Fibroblast of the conjunctiva (primary cell): ENCODE measurements at places on chromosomes 13 and 19.

DNA sequence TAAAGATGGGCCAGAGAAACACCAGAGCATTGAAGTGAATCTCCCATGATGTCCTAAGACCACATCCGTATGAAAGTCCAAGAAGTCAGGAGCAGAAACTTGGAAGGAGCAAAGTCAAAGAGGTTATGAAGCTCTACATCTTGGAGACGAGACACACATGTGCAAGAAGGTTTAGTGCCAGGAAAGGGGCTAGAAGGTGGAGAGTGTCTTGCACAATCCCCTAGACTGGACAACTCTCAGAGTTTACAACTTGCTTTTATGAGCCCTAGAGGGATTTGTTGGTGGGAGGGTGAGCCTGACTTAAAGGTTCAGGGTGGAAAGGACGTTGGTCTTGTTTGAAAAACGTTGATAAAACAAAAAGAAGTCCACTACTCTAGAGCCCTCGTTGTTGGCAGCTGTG, 150.6 kb downstream of the GPC6 start:
- DNase-seq, result no peak

DNA sequence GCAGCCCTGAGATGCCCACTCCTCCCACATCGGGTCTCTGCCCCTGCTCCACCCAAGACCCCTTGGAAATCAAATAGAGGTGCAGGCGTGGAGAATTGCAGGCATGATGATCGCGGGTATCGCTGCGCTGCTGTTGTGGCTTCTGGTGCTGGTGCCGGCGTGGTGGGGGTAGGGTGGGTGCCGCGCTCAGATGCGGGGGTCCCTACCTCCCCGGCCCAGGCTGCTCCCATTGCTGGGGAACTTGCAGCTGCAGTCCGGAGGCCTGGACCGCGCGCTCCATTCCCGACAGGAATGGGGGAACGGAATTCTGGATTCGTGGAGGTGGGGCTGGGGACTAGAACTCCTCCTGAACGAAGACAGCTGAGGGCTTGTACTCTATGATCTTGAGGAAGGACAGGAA, 20.4 kb downstream of the CYP2F1 start:
- no peak for DNase-seq

DNA sequence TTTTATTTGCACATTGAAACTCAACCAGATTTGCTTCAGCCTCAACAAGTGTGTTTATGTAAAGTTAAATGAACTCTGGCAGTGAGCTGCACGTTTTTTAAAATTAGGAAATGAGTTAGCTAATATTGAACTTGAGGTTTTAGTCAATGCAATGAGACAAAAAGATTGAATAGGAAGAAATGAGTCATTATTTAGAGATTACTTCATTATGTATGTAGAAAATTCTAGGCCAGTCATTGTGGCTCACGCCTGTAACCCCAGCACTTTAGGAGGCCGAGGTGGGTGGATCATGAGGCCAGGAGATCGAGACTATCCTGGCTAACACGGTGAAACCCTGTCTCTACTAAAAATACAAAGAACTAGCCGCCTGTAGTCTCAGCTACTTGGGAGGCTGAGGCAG, 22.8 kb upstream of the CD70 start:
- no peak for DNase-seq

GRCh38 chr13:49302817-49303216, 55.1 kb downstream of the CDADC1 start:
- DNase-seq, result no peak

DNA sequence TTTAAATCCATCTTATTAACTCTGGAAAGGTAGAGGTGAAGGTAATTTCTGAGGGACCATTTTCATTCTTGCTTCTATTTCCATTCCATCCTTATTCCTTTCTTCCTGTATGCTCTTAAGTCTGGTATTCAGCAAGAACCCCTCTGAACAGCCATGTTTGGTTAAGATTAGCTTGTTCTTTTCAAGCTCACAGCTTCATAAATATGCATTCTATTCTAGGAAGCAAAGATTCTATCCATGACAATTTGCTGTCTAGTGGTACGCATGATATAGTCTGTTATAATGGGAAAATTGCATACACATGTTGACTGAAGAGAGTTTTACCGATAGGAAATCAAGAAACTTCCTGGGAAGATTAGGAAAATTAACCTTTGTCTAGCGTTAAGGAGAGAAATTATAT, 218.7 kb downstream of the HS6ST3 start:
- DNase-seq, result no peak

DNA sequence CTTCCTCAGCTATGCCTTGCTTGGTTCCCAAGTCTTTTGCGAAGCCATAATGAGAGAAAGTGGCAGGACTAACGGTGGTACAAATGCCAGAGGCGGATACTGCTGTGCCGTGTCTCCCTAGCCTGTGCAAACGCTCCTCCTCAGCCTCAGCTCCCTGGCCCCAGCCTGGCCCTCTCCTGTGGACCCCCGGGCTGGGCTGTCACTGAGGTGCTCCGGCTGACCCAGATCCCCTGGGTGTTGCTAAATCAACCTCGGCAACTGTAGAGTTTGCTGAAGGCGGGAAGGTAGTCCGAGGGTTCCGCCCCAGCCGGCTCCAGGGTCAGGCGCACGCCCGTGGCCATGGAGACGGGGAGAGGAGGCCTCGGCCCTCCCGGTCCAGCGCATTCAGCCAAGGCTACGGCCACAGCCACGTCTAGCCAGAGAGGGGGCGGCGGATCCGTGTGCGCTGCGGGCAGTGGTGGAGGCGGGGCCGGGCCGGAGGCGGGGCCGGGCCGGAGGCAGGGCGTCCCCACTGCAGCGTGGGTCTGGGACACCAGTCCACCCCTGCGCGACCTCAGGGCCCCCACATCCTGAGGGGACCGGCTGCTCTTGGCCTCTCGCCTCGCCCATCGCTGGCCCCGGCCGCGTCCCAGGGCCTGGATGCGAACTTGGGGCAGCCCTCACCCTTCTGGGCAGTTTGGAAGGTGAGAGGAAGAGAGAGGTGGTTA, 16.4 kb upstream of the ZNF492 start:
- DNase-seq, result no peak

- DNase-seq, result no peak
Observed at GRCh38 chr13:24251525-24251924, 57.9 kb upstream of the C1QTNF9 start.

DNA sequence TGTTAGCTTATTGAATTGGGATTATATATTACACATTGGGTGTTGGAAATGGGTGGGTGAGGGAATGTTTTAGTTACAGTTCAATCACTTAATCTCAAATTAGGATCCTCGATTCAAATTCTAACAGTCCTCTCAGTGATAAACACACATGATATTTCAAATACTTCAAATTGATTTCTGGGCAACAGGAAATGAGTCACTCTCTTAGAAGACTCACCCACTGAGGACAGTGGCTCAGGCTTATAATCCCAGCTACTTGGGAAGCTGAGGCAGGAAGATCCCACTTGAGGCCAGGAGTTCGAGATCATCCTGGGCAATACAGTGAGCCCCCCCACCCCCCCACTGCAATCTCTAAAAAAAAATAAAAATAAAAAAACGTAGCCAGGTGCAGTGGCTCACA, 435.3 kb downstream of the KLF12 start:
- DNase-seq, result no peak

GRCh38 chr19:29372091-29372415, 153.7 kb upstream of the VSTM2B start:
- no peak for DNase-seq

GRCh38 chr19:6383188-6383587, 7.5 kb upstream of the PSPN start:
- no peak for DNase-seq

DNA sequence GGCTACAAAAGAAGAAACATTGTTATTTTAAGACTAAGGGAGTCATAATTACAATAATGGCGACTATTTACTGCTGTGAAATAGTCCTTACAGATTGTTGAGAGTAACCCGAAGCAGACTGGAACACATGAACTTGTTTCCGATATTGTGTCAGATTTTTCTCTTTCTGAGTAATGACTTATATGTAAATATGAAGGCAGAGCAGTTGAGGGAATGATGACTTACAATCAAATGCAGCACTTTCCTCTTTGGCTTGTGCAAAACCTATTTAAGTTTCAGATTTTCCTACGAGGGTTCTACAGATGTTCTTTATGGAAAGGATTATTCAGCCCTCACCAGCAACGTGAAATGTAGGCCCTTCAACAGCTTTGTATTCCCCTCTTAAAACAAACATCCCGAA, 198.6 kb downstream of the RGCC start:
- no peak for DNase-seq

GRCh38 chr13:42377640-42378382, 105.9 kb downstream of the AKAP11 start:
- DNase-seq, result no peak

GRCh38 chr19:27975419-27976005, 1237.4 kb downstream of the UQCRFS1 start:
- no peak for DNase-seq

GRCh38 chr19:7611541-7612279, 16.0 kb downstream of the CAMSAP3 start:
- DNase-seq, result no peak

- DNase-seq, result no peak
Observed at GRCh38 chr13:74184283-74184682, 50.1 kb upstream of the KLF12 start.

GRCh38 chr13:31000889-31001288, 68.4 kb downstream of the TEX26 start:
- DNase-seq, result no peak

- no peak for DNase-seq
Observed at GRCh38 chr19:19033176-19033425, 216 bp downstream of the SUGP2 start.

GRCh38 chr13:22082030-22082429, 411.2 kb downstream of the FGF9 start:
- no peak for DNase-seq

- no peak for DNase-seq
Observed at GRCh38 chr13:24045597-24045996, 114.9 kb upstream of the SPATA13 start.

GRCh38 chr19:48398102-48398374, 4.6 kb downstream of the GRIN2D start:
- DNase-seq, result no peak

DNA sequence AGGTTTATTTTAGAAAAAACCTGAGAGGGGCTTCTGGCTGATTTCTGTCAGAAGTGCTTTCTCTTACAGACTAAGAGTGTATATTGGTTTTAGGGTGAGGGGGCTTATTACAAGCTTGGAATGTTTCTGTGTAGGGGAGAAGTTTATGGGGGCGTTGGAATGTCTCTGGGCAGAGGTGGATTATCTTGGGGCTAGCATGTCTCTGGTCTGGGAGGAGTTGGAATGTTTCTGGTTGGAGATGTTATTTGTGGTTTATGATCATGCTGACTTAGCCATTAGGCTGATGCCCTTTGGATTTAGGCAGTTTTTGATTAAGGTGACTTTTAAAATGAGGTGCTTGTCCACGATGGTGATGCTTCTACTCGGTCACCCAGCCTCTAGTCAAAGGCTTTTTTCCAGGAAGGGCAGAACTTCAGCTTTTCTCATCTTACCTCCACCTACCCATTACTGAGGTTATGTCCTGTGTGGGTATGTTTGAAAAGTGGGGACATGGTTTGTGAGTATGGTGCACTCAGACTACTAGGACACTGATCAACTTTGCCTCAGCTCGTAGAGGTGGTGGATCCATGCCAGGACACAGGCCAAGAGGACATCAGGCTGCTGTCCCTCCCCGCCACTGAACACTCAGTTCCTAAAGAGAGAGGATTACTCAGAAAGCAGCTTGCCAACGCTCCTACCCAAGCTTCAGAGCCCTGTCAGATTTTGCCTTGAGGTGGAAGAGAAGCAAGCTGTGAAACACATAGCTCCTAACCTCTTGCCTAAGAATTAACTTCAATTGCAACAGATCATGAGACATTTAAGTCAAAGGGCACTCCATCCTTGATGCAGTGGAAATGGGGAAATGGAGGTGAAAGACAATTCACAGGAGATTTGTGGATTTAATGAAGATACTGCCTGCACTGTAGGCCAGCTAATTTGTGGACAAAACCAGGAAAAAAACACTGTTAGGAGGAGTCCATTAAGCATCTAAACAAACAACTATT, 63.6 kb downstream of the ZNF44 start:
- DNase-seq, result no peak

DNA sequence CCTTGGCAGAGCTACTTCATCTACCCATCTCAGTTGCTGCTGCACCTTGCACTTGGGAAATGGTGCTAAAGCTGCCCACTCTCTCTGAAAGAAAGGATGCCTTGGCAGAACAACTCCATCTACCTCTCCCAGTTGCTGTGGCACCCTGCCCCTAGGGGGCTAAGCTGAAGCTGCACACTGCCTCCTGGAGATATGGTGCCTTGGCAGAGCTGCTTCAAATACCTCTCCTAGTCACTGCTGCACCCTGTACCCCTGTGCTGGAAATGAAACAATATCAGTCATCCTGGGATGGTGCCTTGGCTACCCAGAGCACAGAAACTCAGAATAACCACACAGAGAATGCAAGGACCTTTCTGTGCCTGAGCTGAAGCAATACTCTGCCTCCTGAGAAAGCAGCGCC, 615.8 kb downstream of the DIAPH3 start:
- no peak for DNase-seq

- no peak for DNase-seq
Observed at GRCh38 chr19:17248011-17248776, 2.5 kb upstream of the NR2F6 start.

DNA sequence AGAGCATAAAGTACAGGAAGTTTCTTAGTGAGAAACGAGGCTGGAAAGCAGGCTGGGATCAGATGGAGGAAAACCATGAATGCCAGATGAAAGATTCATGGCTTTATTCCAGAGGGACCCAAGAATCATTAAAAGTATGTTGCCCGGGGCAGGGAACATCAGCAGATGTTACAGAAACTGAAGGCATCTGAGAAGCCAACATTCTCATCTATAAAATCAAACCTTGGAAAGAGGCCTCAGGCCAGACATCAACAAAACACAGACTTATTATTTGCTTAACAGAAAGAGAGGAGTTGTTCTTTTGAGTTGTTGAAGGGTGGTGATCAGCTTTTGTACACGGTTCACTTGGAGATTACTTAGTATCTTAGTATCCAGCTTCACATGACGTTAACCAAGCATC, 543.6 kb downstream of the RFC3 start:
- DNase-seq, result peak; percentile 62

DNA sequence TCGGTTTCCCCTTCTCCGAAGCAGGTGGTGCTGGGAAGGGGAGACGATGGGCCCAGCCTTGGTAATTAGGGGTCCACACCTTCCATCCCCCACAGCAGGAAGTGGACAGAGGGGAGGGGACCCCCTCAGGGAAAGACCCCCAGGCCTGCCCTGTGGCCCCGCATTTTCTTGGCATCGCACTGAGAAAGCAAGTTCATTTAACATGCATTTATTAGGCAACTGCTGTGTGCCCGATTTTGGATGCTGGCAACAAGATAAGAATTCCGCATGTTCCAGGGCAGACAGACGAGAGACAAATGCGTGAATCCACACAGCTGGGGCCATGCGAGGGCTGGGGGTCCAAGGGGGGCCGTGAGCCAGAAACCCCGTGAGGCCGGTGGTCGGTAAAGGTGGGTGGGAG, 28.4 kb downstream of the ARID3A start:
- no peak for DNase-seq

GRCh38 chr13:34941835-34942731, at the start of gene NBEA:
TSS of gene NBEA (plus strand) at chr13:34942270. CDS start at chr13:34942821, 551 bp downstream.
- peak; percentile 16 for DNase-seq
